ENCODE measurements at places on chromosomes 5 and 9.

DNA sequence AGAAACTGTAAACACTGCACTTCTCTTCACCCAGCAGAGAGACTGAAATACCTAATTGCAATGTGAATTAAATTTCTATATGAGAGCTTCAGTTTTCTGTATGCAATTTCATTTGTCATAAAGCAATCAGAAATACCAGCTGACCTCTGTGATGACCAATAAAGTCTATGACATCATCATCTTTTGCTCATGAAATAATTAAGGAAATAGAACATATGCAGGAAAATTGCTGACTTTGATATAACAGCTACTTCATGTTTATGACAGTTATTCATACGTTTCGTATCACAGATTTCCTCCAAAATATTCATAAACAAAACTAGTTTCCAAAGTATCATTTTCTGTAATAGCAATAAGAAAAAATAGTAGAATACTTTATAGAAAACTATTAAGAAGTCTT lies 652.3 kb downstream of the SLCO4C1 start:
- DNase-seq = no peak

DNA sequence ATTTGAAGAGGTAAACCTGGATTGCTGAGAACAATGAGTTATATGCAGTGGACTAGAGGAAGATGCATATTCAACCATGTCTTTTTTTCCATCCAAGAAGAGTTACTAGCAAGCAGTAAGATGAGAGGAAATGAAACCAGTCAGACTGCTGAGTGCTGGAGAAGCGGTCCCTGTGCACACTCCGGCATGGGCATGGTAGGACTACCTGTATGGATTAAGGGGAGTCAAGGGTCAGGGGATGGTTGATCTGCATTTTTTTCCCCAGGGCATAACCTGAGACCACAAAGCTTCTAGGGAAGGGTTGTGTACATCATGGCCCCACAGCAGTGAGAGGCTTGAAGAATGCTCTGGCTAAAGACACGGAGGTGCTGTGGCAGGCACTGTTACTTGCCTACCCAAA lies 76.6 kb upstream of the ZNF169 start:
- no peak for DNase-seq

GRCh38 chr9:90607701-90608516 lies 34.7 kb downstream of the DIRAS2 start:
- DNase-seq = no peak

GRCh38 chr9:124264823-124265233 lies 7.1 kb downstream of the NEK6 start:
- peak; percentile 79 for DNase-seq

GRCh38 chr9:81999806-82000205 lies 11.2 kb downstream of the SPATA31D1 start:
- no peak for DNase-seq

GRCh38 chr9:93049491-93049890 lies 9.0 kb upstream of the SUSD3 start:
- DNase-seq = no peak

DNA sequence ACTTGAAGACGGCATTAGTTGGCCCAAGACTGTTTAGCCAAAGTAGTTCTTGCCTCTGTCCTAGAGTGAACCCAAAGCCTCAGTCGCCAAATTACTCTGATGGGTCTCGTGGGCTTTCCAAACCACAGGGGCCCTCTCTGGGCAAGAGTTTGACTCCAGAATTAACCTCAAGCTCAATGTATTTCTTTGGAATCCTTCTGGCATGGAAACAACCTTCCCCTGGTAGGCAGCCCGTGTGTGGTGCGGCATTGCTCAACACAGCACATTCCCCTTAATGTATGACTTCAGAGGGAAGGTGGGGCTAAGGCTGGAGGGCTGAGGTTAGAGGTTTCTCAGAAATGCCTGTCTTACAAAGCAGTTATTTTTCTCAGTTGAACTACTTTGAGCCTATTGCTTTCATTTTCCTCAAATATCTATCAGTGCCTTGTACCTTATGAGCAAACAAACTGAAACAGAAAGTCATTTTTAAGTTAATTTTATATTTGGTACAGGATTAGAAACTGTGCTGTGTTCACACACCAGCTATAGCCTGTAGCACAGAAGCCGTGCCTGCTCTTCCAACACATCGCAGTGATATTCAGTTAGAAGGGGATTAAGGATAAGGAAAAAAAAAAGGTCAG lies 123.9 kb upstream of the HAPLN1 start:
- DNase-seq = peak; percentile 10

- no peak for DNase-seq
Observed at GRCh38 chr5:120882038-120882775, 418.1 kb downstream of the PRR16 start.

DNA sequence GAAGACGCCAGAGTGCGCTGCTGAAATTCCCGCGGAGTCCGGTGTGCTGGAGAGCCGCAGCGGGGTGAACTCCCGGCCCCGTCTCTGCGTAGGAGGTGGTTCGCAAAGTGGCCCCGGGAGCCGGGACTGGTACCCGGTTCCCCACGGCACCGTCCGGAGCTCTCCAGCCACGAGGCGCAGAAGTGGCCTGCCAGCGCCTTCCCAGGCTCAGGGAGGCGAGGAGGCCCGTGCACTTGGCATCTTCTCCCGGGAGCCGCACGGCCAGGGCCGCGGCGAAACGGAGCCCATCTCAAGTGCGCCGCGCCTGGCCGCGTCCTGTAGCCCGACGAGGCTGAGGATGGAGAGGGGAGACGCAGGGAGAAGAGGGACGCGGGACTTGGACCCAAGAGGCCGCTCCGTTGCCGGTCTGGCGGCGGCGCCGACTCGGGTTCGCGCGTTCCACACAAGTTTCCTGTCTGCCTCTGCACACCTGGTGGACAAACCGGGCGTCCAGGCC lies 1.1 kb upstream of the IRX1 start:
- no peak for DNase-seq

DNA sequence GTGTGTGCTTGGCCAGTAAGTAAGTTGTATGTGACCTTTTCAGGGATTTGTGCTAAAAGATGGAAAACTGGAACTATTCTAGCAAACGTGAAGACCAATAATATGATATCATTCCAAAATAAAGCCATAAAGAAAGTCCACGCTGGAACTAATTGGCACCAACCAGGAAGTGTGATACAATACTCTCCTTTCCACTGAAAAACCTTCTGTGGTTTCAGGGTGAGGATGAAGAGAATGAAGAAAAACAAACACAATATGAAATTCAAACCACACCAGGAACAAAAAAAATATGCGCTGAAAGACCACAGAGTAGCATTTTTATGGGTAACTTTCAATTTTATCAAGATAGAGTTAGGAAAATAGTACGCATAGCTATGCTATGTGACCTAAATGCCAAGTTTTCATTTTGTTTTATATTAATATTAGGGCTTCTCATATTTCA lies 105.8 kb downstream of the EFNA5 start:
- no peak for DNase-seq

GRCh38 chr9:113410207-113410864 lies at the start of the genes C9orf43 and POLE3:
TSS of gene C9orf43 (plus strand) at chr9:113410747. CDS start at chr9:113413494, 2,747 bp downstream.
TSS of gene POLE3 (minus strand) at chr9:113410675. CDS start at chr9:113410293, 382 bp downstream.
- DNase-seq = peak; percentile 89

DNA sequence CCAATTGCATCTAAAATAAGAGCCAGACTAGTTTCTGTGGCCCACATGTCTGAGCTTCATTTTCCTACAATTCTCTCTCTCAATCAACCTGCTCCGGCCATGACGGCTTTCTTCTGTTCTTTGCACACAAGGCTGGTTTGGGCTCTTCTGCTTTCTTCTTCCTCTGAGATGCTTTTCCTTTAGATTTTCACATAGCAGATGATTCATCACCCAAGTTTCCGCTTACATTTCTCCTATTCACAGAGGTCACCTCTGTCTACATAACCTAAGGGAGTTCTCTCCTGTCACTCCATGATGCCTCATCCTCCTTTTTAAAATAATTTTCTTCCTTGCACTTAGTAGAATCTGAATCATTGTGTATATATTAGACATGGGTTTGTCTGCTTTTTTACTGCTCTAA lies 334.6 kb upstream of the TUSC1 start:
- peak; percentile 10 for DNase-seq

DNA sequence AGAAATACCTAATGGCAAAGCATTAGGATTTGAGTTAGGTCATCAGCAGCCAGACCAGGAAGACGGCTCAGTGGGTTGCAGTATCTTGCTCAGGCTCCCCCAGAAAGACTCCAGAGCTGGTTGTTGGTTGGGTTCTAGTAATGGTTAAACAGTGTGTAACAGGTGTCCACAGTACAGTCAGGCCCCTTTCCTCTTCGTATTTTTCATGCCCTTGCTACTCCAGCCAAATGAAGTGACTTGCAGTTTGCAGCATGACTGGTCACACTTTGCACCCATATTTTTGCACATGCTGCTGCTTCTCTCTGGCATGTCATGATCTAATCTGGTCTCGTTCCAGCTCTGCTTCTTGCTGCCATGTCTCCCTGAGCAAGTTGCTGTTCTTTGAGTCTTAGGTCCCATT lies 60.6 kb upstream of the TRPC7 start:
- DNase-seq = no peak

GRCh38 chr9:120289990-120290975 lies 289.7 kb downstream of the CDK5RAP2 start:
- no peak for DNase-seq

GRCh38 chr5:180915924-180916323 lies 17.0 kb downstream of the BTNL8 start:
- no peak for DNase-seq

GRCh38 chr5:132272311-132273210 lies 15.1 kb downstream of the PDLIM4 start:
- no peak for DNase-seq

DNA sequence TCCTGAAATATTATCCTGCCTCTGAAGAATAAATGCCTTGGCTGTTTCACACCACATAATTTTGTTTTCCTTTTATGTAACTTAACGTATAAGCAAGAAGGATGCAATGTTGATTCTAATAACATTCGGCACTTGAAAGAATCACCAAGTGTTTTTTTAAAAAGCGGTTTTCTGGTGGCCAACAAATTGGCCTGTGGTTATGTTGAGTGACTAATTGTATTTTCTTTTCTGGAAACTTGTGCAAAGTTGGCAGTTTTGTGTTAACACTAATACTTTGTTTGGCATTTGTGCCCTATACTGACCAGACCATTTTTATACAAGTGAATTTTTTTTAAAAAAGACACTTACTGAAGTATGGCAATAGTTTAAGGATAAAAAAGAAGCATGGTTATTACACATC lies 452.7 kb downstream of the BNC2 start:
- DNase-seq = no peak

DNA sequence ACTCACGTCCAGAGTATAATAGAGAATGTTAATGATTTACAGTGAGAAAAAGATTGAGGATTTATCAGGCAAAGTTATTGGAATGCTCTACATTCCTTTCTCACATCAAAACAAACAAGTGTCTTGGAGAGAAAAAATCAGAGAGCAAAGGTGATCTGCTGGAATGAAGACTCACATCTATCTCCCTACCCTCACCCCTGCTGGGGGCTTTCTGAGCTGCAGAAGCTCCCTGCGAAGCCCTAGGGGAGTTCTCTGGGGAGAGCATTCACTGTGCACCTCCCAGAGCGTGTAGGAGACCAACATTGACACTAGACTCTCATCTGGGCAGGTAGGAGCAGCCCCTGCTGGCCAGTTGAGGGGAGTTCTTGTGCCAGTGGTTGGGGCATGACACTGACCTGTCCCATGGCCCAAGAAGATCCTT lies 76.6 kb upstream of the ADAMTS16 start:
- DNase-seq = no peak

- no peak for DNase-seq
Observed at GRCh38 chr5:112660359-112660758, 77.3 kb upstream of the APC start.

GRCh38 chr9:107819772-107820565 lies 330.4 kb upstream of the KLF4 start:
- no peak for DNase-seq

DNA sequence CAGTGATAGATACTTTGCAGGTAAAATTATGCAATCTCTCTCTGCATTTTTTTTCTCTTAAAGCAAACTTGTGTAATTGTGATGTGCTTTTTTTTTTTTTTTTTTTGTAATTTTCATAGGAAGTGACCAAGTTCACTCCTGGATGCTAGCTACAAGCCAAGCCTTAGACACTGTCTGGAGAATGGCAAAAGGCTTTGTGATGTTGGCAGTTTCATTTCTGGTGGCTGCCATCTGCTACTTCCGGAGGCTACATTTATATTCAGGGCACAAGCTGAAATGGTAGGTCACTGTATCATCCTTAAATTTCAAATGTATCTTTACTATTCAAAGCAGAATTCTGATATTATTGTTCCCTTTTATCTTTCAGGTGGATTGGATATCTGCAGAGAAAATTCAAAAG lies 19.3 kb downstream of the OTULINL start:
- no peak for DNase-seq

DNA sequence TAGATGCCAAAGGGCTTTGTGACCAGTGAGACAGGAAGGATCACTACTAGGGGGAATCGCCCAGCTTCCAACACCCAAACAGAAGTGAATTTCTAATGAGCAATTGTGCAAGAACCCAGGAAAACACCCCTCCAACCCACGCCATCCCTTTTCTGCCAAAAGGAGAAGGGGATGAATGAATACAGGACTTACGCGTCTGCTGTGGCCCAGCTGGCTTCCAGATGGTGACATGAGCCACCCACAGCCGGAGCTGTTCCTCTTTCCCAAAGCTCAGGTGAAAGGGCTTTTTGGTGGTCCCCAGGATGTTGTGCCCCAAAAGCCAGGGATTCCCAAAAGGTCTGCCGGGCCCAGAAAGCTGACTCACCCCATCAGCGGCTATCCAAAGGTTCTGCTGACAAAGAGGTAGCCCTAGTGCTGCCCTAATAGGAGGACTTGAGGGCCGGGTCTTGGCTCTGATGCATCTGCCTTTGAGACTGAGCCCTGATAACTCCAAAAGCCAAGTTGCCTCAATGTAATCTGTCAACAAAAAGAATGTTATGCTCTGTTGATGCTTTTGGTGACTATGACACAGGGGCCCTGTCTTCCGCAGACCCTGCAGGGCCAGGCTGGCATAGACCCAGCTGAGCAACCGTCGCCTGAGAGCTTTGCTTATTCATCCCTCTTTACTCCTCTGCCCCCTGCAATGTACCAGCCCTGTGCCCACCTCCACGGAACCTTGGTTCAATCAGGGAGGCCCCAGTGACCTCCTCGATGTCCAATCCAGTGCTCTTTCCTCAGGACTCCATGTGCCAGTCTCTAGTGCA lies 14.5 kb downstream of the GSN start:
- DNase-seq = peak; percentile 86

GRCh38 chr9:110240198-110240597 lies 16.1 kb downstream of the TXN start:
- no peak for DNase-seq

- DNase-seq = peak; percentile 56
Observed at GRCh38 chr5:97231025-97231636, 48.1 kb upstream of the RIOK2 start.

Measured in GM04504 (cell line).